Activated T-cell treated with anti-CD3 and anti-CD28 coated beads, Interleukin-2, amount 50 U/mL, for 72 hours (primary cell): ENCODE measurements at places on chromosomes 12 and 14. TPM values are rescaled to one million over a fixed set of nuclear protein-coding genes. Genes with fewer than 3 reads are reported as not detected.
A peak's percentile ranks its signal among the peaks of the same experiment; 100 is the strongest.

LMNTD1 gene
- total RNA-seq: not detected

NANOG gene
- not detected for total RNA-seq

LPAR5 gene
- total RNA-seq: 4.1 TPM

CMA1 gene
- total RNA-seq: not detected

DNA sequence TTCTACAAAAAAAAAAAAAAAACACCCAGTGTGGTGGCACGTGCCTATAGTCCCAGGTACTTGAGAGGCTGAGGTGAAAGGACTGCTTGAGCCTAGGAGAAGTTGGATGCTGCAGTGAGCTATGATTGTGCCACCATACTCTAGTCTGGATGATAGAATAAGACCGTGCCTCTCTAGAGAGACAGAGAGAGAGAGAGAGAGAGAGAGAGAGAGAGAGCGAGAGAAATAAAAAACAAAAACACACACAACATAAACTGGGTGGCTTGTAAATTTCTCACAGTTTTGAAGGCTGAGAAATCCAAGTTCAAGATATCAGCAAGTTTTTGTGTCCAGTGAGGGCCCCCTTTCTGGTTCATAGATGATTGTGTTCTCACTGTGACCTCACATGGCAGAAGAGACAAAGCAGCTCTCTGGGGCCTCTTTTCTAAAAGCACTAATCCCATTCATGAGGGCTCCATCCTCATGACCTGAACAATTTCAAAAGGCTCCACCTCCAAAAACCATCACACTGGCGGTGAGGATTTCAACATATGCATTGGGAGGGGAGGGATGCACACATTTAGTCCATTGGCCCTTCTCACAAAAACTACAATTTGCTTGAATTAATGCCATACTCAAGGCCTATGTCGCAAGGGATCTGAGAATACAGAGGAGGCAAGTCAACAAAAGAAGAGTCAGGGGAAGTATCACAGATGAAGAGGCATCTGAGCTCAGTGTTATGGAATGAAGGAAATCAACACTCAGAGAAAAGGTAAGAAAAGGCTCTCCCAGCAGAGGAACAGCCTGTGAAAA, 94.9 kb downstream of the PPM1H start:
- H3K4me1 ChIP-seq: no peaks in the 10 kb centered on the region
- no peak overlapping the region for H3K4me3 ChIP-seq
- no peaks in the 10 kb centered on the region for H3K36me3 ChIP-seq
- H3K27me3 ChIP-seq: peaks cover 20% of the 10 kb centered on the region

- no peak overlapping the region for H3K4me3 ChIP-seq
- peaks cover 2% of the 10 kb centered on the region for H3K36me3 ChIP-seq
- no peak overlapping the region for H3K27ac ChIP-seq
- no peaks in the 10 kb centered on the region for H3K27me3 ChIP-seq
These were observed 57.6 kb upstream of the ATP2B1 start for GRCh38 chr12:89765959-89766824.

GRCh38 chr12:50538182-50538581, 33.4 kb downstream of the DIP2B start:
- H3K4me3 ChIP-seq: peak overlapping the region; percentile 34
- H3K27me3 ChIP-seq: no peaks in the 10 kb centered on the region
- H3K36me3 ChIP-seq: no peaks in the 10 kb centered on the region
- peak overlapping the region; percentile 1 for H3K27ac ChIP-seq
- peaks cover 63% of the 10 kb centered on the region for H3K4me1 ChIP-seq

- DNase-seq: no peak
- H3K36me3 ChIP-seq: peaks cover 1% of the 10 kb centered on the region
- H3K4me3 ChIP-seq: no peak overlapping the region
- H3K27ac ChIP-seq: no peak overlapping the region
- H3K27me3 ChIP-seq: no peaks in the 10 kb centered on the region
These were observed 30.9 kb upstream of the WDR89 start for GRCh38 chr14:63672417-63673180.

DNA sequence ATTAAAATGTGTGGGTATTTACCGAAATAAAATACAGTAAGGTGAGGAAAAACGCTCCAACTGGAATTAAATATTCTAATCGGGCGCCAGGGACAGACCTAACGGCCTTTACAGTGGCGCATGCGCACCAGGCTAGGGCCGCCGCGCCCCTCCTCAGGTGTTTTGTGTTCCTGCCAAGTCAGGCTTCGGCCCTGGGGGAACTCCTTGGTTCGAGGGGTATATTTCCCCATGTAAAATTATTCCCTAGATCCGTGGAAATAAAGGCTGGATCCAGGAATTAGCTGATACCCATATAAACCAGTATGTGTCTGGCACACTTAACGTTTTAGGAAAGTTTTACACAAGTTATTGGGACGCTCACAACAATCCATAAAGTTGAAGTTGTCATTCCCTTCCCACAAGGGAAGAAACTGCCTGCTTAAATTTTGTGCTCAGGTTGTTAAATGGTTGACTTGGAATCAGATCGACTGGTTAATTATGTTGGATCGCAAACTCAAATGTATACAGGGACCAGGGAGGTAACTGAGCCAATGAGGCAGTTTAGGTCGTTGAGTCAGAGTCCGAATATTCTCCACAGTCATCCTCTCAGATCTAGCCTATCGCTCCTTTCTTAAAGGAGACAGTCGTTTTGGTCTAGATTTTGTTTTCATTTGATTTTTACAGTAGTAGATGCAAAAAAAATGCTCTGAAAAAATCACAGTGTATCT, 621 bp upstream of the ANAPC7 start:
- H3K4me3 ChIP-seq: peak overlapping the region; percentile 99
- DNase-seq: peak; percentile 85
- peak overlapping the region; percentile 100 for H3K27ac ChIP-seq
- H3K4me1 ChIP-seq: peaks cover 29% of the 10 kb centered on the region
- no peaks in the 10 kb centered on the region for H3K36me3 ChIP-seq

DNA sequence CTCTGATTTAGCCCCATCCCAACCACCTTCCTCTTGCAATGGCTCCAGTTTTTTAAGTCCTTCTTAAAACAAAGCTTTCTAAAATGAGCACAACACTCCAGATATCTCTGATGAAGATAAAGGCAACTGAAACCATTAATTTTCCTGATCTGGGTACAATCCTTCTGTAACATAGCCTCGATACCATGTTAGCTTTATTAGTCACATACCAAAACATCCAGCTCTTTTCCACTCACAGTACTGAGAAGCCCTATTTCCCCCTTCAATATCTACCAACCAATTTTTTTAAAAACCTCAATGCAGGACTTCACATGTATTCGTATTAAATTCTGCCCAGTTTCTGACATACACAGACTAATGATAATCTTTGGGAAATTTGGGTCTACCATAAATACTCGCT, 105.9 kb downstream of the MED13L start:
- peaks cover 63% of the 10 kb centered on the region for H3K4me1 ChIP-seq
- DNase-seq: no peak
- H3K27ac ChIP-seq: peak overlapping the region; percentile 100
